GOT3 (cell line): ENCODE measurements at places on chromosomes 2 and 18.

DNA sequence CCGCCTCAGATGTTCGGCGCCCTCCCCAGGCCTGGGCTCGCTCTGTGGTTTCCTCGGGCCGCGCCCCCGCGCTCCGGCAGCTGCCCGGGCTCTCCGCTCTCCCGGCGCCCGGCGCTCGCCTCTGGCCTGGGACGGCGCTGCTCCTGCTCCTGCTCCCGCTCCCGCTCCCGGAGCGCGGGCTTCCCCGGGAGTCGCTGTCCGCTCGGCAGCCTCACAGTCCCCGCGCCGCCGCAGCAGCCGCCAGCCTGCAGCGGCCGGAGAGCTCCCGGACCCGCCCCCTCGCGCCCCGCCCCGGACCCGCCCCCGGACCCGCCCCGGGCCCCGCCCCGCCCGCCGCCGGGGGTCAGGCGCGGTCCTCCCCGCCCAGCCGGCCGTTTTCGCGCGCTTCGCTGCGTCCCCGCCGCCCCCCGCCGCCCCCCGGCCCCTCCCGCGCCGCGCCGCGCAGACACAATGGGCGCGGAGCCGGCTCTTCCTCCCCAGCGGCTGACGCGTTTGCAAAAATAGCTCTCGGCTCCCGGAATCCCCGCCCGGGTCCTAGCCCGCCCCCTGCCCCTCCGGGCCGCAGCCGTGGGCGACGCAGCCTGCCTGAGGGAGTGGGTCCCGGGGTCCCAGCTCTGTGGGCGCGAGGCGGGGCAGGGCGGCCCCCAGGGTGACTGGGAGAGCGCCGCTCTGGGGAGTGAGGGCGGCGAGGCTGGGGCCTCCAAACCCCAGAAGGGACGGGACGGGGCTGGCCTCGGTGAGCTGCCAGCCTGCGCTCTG, at the start of gene ARL4C:
Gene ARL4C (minus strand): TSS at position 247 of the 759 bp plus-strand sequence. CDS start 495 bp downstream, outside the sequence.
- no peak for DNase-seq

GRCh38 chr2:236472720-236473495, 96.7 kb upstream of the ACKR3 start:
- DNase-seq = no peak

DNA sequence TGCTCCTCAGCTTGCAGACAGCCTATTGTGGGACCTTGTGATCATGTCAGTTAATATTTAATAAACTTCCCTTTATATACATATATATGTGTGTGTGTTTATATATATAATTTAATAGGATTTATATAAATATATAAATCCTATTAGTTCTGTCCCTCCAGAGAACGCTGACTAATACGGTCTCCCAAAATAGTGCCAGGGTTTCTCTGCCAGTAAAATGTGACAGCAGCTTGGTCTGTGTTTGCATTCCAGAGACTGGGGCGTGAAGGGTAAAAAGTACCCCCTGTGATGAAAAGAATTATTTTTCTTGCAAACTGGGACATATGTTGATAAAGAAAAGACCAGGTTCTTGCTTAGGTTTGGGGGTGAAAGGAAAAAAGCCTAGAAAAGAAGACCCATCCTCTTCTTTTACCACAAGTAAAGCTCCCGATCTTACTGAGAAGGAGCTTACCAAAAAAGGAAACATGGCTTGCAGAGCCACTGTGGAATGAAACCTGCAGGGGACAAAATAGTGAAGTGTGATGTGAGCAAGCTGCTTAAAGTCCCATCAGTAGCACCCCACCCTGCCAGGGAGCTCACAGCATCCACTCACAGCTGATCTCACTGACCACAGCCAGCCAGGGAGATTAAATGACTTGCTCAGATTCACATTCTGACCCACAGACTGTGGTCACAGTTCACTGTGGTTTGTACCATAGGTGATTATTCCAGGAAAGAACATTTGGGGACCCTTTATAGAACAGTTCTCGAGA, 110.9 kb upstream of the RMP24 start:
- no peak for DNase-seq

DNA sequence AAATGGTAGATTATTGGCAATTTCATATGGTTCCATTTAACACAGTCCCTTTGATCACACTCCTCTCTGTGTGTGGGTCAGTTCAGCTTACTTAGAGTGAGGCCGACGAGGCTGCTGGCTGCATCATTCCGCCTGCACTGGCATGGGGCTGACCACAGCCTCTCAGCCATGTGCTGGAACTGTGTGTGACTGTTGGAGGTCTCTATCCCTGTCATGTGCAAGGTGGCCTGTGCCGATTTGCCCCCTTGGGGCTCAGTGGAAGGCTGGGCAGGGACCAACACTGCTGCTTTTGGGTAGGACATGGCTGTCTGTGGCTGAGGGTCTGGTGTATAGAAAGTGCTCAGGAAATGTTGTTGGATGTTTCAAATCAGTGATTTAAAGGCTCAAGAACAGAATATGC, 454.0 kb upstream of the HS6ST1 start:
- no peak for DNase-seq

DNA sequence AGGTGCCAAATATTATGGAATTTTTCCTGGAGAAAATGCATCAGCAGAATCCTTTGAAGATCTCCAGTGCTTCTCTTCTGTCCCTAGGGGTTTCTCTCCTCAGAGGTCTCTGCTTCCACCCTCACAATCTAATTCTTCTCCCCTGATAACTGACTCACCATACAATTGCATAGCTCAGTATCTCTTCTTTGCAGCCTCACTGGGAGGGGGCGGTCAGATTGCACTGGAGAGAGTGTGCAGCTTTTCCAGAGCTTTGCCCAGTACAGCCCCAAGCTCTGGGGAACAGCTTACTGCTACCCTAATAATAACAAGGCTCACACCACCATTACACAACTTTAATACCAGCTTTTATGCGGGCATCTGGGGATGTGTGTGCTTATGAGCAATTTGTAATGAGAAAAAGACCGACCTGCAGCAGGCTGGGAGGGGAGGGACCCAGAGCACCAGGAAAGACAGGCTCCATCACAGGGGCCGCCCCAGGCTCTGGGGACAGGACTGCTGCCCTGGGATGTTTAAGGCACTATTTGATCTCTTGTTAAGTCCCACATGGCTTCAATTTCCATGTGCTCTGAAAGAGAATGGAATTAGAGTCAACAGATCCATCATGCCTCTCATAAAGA, 276.6 kb upstream of the SIX2 start:
- DNase-seq = no peak

DNA sequence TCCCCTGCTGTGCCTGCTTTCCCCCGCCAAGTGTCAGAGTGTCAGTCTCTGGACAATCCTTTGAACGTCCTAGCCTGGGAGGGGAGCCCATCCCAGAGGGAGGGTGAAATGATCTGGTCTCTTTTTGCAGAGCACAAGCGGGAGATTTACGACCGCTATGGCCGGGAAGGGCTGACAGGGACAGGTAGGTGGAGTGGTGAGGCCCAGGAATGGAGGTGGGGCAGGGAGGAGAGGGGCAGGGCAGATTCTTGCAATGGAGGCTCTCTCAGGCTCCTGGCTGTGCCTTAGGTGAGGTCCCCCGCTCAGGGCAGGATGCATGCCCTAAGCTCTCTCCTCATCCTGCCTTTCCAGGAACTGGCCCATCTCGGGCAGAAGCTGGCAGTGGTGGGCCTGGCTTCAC, 2.4 kb downstream of the DNAJB2 start:
- DNase-seq = no peak

DNA sequence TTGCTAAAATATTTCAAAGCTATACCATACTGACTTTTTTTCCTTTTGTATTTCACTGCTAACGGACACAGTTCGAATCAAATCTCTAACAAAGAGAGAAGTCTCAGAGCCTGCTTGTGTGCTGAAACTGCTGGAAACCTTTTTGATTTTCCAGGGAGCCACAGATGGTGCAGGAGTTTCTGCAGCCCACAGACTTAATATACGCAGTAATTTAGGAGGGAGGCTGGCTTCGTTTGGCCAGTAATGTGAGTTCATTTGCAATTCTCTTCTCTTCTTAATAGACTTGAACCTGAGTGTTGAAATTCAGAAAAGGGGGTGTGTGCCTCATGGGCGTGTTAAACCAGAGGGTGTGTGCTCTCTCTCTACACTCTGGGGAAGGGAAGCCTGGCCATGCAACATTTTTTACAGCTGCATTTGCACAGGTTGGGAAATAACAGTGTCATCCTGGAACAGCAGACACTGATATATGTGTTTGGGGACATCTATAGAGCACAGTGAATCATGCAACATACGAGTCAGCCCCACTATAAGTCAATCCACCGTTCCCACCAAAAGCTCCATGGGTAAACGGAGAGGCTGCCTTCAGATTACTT, 333.0 kb downstream of the CLIP4 start:
- DNase-seq = no peak

- no peak for DNase-seq
Measured at GRCh38 chr18:69968039-69968438, 20.4 kb upstream of the CD226 start.

DNA sequence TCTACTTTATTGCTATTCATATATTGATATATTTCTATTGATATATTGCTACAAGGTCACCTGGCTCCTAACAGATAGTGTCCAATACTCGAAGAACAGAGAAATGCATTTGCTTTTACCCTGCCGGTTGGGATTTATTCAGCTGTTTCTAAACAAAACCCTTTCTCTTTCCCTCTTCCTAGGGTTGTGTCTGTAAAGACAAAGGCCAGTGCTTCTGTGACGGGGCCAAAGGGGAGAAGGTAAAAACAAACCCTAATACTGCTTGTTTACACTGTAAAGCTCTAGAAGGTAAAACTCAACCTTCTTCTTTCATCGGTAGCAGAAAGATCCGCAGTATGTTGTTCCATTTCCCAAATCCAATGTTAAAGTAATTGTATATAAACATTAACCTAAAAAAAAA, 73.4 kb downstream of the COL4A3 start:
- no peak for DNase-seq

- no peak for DNase-seq
Measured at GRCh38 chr2:172478353-172478752, 51.0 kb downstream of the ITGA6 start.

DNA sequence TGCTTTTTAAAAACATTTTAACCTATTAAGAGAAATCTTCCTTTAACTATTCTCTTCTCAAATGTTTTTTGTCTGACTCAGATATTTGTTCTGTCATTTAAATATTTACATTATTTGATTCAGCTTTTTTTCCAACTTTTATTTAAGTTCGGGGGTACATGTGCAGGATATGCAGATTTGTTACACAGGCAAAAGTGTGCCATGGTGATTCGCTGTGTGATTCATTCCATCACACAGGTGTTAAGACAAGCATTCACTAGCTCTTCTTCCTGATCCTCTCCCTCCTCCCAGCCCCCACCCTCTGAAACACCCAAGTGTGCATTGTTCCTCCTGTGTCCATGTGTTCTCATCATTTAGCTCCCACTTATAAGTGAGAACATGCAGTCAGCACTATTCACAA, 19.4 kb downstream of the SP100 start:
- DNase-seq = no peak

DNA sequence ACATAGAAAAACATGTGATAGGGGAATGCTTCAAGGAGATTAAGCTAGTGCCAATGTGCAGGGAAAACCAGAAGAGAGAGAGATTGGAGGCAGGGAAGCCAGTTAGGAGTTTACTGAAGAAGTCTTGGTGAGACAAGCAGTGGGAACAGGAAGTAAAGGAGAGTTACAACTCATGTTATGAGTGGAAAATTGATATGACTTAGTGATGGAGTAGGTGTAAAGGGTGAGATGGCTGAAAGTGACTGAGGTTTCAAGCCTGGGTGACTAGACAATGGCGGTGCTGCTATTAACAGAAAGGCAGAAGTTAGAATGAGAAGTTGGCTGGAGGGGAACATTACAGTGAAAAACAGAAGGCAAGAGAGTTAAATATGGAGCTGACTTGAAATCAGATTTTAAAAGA, 16.5 kb downstream of the DOK1 start:
- no peak for DNase-seq

GRCh38 chr18:75612456-75612855, 185.0 kb upstream of the SMIM21 start:
- DNase-seq = no peak

DNA sequence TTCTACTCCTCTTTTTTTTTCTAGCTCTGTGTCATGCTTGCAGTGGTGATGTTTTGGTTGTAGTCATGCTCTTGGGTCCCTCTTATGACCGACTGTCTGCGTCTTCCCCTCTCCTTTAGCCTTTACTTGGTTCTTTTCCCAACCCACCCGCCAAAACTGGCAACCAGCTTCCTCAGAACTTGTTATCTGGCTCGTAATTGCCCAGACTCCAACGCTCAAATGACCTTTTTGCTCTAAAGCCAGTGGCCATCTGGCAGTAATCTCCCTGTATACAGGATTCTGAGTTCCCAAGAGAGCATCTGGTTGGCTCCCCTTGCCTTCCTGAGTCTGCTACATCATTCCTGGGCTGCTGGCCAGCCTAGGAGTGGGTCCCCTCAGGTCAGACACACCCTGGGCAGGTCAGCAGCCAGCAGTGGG, 147.2 kb downstream of the MGAT5 start:
- no peak for DNase-seq

DNA sequence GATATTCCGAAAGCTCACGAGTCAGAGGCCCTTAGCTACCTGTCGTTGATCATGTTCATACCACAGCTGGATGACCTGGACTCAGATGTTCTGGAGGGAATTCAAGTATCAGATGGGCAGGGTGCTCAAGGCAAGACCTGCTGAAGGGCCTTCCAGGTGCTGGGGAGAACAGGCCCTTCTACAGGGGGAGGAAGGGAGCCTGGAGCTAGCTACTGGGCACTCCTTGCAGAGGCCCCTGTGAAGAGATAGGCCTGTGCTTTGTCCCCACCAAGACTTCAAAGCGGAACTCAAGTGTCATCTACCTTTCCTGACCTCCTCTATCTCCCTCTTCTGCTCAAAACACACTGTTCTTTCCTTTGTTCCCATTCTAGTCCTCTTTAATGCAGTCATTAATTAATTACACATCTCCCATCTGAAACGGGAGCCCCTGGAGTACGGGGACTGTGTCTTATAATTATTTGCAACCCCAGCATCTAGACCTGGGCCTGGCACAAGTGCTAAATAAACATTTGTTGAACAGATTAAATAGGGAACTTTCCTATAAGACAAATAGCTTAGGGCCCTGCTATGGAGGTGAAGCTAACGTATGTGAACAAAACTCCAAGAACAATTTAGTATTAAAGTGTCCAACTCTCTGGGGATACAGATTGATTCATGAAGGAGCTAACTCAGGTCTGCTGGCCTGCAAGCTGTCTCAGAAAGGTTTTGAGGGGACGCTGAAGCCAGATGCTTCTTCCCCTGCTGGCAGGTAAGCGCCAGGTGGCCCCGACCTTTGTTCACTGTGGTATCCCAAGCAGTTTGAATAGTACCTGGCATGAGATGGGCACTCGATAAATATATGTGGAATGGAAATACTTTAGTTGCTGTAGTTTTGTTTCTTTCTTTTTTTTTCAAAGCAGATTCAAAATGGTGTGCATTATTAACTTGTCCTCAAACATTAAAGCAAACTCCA, 22.0 kb downstream of the RHOB start:
- no peak for DNase-seq

DNA sequence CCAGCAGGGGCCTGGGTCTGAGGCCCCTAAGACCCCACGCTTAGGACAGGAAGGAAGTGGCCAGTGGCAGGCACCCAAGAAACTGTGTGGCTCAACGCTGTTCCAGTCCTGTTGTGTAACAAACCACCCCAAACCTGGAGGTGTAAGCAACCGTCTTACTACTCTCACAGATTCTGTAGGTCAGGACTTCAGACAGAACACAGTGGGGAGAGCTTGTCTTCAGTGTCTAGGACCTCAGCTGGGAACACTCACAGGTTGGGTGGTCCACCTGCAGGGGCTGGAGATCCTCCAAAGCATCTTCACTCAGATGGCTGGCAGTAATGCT, 123.0 kb downstream of the KLHL29 start:
- DNase-seq = no peak
